NCI-H187 treated with DMSO at 0.1 percent for 48 hours (cell line): ENCODE measurements at places on chromosomes 16 and 17.

GRCh38 chr16:9534759-9535158 is 443.3 kb downstream of the HAPSTR1 start:
- DNase-seq = no peak

DNA sequence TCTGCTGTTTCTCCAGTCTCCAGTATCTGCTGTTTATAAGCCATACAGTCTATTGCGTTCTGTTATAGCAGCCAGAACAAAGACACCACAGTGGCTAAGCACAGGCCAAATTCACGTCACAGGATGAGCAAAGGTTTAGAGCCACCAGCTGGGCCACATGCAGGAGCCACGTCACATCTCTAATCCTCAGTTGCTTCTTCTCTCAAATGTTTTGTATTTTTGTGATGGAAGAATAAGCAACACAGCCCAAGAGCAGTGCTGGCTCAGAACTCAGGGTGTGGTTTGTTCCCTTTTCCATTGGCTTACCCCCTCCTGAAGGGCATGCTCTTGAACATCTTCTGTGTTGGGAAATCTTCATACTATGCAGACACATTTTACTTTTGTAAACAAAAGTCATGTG is 309.4 kb upstream of the CDH5 start:
- DNase-seq = no peak

- no peak for DNase-seq
These were observed 120.5 kb downstream of the MAF start for GRCh38 chr16:79480056-79480455.

- DNase-seq = no peak
These were observed 6.7 kb downstream of the MRPL58 start for GRCh38 chr17:75019146-75019545.

GRCh38 chr16:72282362-72282761 is 110.4 kb upstream of the PMFBP1 start:
- DNase-seq = no peak

DNA sequence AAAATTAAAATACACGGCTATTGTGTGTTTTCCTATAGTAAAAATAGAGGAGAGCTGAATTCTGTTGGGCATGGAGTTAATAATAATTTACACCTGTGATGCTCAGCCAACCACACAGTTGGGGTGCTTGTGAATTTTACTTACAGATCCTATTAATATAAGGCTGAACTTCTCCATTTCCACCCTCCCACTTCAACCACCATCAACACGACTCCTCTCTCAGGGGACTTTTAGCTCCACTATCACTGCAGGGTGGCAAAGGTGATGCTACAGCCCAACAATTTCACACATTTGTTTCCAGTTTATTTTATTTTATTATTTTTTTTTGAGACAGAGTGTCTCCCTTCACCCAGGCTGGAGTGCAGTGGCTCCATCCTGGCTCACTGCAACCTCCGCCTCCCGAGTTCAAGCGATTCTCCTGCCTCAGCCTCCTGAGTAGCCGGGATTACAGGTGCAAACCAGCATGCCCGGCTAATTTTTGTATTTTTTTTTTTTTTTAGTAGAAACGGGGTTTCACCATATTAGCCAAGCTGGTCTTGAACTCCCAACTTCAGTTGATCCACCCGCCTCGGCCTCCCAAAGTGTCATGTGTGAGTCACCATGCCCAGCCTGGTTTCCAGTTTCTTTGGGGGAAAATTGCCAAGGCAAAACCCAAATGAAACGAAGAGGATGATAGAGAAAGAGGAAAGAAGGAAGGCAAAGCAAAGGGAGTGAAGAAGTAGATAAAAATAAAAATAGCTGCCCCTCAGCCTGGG is 57.9 kb downstream of the GNA13 start:
- DNase-seq = no peak

- no peak for DNase-seq
These were observed 12.6 kb upstream of the FAAP100 start for GRCh38 chr17:81564778-81565177.

- no peak for DNase-seq
These were observed 42.1 kb upstream of the SSTR5 start for GRCh38 chr16:1030473-1030901.

GRCh38 chr17:55735731-55736405 is 13.2 kb upstream of the TMEM100 start:
- DNase-seq = no peak

- no peak for DNase-seq
These were observed 132.0 kb downstream of the PRKCB start for GRCh38 chr16:23967775-23968174.

GRCh38 chr16:70252355-70252988 is 732 bp upstream of the EXOSC6 start:
- DNase-seq = no peak

DNA sequence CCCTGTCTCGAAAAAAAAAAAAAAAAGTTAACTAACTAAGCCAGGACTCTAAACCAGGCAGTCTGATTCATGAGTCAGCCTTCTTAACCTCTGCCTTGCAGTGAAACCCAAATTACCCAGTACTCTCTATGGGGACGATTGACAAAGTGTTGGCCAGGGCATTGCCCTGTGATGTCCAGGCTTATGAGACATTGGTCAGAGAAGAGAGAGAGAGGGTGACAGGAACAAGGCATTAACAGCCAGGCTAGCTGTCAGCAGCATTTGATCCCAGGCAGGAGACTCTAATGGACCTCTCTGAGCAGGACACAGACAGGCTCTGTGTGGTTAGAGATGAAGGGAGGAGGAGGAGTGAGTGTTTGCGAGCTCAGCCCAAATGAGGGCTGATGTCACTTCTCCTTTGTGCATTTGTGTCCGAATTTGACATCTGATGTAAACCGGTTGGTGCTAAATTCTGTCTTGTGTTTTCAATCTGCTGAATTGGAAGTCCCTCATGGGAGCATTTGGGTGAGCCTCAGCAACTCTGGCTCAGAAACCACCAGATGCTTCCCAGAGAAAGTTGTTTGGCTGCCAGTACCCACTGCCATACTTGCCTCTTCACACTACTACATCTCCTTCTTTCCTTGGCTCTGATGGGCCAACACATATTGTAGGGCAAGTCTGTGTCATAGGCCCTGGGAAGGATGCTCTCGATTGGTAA is 4.3 kb upstream of the MYL4 start:
- DNase-seq = no peak

- DNase-seq = no peak
These were observed 6.3 kb downstream of the VWA3A start for GRCh38 chr16:22098405-22099255.

GRCh38 chr17:80859002-80859941 is 132.4 kb upstream of the CHMP6 start:
- DNase-seq = no peak

- DNase-seq = no peak
These were observed 299.3 kb upstream of the XYLT1 start for GRCh38 chr16:17770104-17770503.

DNA sequence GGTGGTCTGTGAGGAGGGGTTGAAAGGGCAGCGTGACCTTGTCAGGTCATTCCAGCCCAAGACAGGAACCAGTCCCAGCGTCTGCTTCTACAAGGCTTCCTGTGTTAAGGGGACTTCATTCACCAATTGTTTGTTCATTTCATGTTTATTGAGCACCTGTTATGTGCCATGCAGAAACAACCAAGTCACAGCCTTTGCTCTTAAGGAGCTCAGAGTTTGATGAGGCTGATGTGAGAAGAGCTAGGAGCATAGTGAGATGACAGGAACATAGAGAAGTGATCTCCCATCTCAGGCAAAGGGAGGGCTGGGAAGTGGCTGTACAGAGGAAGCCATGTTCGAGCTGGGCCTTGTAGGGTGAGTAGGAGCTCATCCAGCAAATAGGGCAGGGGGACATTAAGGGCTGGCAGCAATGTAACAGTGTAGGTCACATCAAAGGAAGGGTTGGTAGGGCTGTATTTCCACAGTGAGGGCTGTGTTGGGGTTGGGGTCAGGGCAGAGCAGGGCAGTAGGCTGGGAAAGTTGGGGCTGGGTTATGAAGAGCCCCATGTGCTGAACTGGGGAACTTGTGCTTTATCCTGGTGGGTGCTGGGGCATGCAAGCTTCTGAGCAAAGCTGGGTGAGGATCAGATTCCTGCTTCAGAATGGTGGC is 79.8 kb downstream of the ARHGAP23 start:
- DNase-seq = no peak

GRCh38 chr17:59688496-59688895 is 18.7 kb downstream of the PTRH2 start:
- no peak for DNase-seq

GRCh38 chr17:33976831-33977230 is 278.3 kb upstream of the CCL2 start:
- DNase-seq = no peak
